Keratinocyte (primary cell): ENCODE measurements at places on chromosomes 5 and 9.

DNA sequence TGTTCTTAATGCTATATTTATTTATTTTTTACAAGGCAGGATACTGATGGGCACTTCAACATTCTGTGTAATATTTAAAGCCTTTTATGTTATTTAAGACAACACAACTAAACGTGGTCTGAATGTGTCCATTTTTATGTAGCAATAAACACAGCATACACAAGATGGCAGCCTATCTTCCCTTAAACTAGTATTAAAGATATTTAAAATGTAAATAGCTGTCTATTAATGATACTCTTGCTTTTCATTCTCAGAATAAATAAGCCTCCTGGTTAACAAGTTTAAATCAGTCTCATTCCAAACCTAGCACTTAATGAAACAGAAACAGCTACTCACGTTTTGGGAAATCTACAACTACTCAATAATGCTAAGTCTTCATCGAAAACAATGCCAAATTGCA, 315.7 kb downstream of the MCTP1 start:
- DNase-seq = no peak

DNA sequence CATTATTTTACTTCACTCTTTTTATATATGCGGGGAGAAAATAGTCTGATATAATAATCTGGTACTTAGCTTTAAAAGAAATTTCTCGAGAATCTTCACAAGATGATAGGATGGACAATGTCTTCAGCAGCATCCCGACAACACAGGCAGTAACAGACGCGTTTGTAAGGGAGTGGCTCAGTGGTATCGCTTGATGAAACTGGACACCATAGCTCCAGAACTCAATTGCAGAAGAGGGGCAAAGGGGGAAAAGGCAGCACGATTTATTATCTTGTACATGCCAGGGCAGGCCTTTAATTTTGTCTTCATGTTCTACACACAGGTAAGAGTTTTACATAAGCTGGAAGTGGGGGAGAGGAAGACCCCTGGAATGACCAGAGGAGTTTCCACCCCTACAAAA, 15.7 kb downstream of the IL4 start:
- no peak for DNase-seq

DNA sequence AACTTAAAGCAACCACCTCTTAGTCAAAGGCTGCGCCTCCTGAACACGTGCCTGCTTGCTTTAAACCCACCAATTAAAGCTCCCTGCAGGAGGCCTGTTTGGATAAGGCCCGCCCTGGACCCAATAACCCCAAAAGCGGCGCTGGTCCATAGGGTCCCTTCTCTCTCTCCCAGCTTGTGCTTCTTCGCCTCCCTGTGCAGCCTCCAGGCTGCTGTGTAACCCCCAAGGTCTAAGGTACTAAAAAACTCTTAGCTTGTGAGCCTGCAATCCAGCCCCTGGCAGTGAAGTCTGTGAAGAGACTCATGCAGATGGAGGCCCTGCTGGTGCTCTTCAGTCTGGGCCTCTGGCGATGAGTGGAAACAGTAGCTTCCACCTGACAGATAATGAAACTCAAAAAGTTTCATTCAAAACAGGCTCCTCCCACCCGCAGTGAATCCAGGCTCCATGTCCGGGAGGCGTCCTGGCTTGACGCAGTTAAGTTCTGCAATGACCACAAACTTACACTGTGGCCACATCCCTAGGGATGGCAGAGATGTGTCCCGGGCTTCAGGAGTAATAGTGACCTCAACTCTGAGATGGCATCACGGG, 97.3 kb downstream of the PRRT1B start:
- DNase-seq = no peak

GRCh38 chr9:74404620-74405019, 92.5 kb upstream of the RORB start:
- DNase-seq = no peak

- DNase-seq = no peak
Measured at GRCh38 chr9:78146241-78146640, 89.6 kb upstream of the CEP78 start.

DNA sequence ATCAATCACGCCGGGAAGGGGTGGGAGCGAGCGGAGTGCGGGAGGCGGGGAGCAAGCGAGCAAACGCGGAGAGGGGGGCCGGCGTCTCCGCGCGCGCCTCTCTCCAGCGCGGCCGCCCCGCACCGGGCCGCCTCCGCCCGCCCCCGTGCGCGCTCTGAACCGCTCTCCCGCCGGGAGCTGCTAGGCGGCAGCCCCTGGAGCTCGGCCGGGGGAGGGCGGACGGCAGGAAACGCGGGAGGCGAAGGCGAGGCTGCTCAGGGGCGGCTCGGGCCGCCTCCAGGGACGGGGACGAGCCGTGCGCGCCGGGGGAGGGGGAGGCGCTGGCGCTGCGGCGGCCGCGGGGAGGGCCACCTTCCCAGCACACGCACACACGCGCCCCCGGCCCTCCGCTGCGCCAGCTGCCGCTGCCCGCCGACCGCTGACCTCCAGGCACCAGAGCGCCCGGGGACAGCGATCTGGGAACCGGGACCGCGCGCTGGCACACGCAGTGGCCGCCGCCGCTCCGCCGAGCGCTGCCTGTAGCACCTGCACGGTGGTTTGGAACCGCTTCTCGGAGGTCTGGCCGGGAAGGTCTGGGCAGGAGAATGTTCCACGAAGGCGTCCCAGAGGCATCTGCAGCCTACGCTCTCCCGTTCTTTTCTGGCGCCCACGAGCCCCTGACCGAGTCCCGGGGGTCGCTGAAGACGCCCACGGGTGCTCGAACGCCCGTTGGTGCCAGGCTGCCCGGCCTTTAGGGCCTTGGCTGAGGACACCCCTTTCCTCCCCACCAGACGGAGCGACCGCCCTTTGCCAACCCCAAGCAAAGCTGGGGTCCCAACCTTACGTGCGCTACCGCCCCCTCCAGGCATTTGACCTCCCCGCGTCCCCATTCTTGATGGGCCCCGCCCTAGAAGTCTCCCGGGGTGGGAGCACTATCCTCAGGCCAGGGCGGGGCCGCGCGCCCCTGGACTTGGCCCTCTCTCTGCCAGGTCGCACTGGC, at the start of gene GABBR2:
Gene GABBR2, minus strand, starts transcription at position 3 of the 979 bp plus-strand sequence. CDS start 198 bp downstream, outside the sequence.
- no peak for DNase-seq

DNA sequence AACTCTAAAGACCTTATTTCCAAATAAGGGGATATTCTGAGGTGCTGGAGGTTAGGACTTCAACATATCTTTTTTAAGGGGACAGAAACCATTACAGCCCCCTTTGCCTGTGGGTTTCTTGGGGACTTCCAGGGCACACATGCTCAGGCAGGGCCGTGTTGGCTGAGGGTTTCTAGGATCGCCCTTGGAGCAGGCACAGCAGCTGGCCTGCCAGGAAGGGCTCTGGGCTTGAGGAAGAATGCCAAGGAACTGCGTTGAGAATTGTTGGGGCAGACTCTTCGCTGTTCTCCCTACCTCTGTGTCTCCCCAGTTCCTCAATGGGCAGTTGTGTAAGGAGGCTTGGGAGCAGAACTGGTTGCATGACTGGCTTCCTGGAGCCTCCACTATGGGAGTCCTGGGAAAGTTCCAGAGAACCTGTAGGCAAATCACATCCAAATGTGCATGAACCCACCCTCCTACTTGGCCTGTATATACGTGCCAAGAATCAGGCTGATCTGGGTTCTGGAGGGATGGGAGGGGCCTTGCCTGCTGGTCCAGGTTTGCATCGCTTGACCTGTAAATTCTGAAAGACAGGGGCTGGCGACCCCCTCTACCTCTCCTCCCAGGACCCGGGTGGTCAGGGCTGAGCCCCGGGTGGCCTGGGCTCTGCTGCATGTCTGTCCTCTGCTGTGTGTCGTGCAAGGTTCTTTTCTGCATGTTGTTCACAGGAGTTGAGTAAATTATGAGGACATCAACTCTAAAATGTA, 65.5 kb downstream of the HSPA4 start:
- DNase-seq = no peak
